ENCODE measurements at places on chromosomes 5 and 9. TPM values are rescaled to one million over a fixed set of nuclear protein-coding genes. Genes with fewer than 3 reads are reported as not detected.
A peak's percentile ranks its signal among the peaks of the same experiment; 100 is the strongest.

Gene TMOD1
- 10.1 TPM for total RNA-seq

Gene PCDHGA9
- total RNA-seq = 1.8 TPM

Gene NXNL2
- total RNA-seq = 0.31 TPM

Gene FGF1
- total RNA-seq = not detected

Gene SNCAIP
- total RNA-seq = 13.7 TPM

Gene C5orf46
- total RNA-seq = not detected

Gene EXOSC3
- total RNA-seq = 61.8 TPM

Gene SLC6A19
- 2.6 TPM for total RNA-seq

Gene WNK2
- total RNA-seq = 345 TPM

Gene TRIP13
- 11.9 TPM for total RNA-seq

Gene PCDH12
- not detected for total RNA-seq

GRCh38 chr5:94761786-94762185 lies 143.3 kb downstream of the SLF1 start:
- H3K4me1 ChIP-seq = peaks cover 2% of the 10 kb centered on the region
- no peaks in the 10 kb centered on the region for H3K27me3 ChIP-seq
- H3K4me3 ChIP-seq = no peak overlapping the region
- H3K36me3 ChIP-seq = no peaks in the 10 kb centered on the region
- no peak for DNase-seq

DNA sequence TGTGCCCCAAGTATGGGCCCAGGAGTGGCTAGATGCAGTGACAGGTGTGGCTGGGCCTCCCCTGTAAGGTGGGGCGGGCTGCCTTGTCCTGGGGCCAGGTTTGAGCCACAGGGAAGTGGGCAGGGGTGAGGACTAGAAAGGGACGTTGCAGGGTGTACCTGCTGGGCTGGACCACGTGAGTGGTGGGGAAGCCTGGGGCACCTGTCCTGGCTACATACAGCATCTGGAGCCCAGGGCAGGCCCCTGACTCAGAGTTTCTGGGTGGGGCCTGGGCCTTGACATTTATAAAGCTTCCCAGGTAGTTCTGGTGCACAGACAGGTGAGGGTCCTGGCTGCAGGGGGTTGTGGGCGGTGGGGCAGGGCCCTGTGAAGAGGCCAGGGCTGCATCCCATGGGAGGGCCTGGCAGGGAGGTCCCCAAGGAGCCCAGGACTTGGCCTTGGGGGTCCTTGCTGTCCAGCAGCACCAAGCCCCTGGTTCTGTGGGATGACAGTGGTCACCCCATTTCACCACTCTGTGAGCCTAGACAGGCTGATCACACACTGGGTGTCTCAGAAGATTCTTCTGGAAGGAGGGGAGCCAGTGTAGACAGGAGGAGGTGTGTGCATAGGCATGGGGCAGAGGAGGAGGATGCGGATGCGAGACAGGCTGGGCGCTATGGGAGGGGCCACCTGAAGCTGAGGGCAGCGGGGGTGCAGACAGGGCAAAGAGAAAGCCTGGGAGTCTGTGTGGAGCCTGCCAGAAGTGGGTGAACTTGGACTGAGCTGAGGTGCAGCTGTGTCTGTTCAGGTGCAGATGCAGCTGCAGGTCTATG lies 94.0 kb downstream of the PHF2 start:
- H3K27ac ChIP-seq = no peak overlapping the region
- peaks cover 8% of the 10 kb centered on the region for H3K36me3 ChIP-seq
- DNase-seq = peak; percentile 5
- no peaks in the 10 kb centered on the region for H3K27me3 ChIP-seq
- H3K4me1 ChIP-seq = no peaks in the 10 kb centered on the region

GRCh38 chr5:43046474-43046873 lies 6.4 kb upstream of the ANXA2R start:
- no peak overlapping the region for H3K27ac ChIP-seq
- H3K36me3 ChIP-seq = no peaks in the 10 kb centered on the region
- H3K27me3 ChIP-seq = peaks cover 49% of the 10 kb centered on the region
- no peak overlapping the region for H3K4me3 ChIP-seq
- DNase-seq = no peak
- peaks cover 2% of the 10 kb centered on the region for H3K4me1 ChIP-seq

DNA sequence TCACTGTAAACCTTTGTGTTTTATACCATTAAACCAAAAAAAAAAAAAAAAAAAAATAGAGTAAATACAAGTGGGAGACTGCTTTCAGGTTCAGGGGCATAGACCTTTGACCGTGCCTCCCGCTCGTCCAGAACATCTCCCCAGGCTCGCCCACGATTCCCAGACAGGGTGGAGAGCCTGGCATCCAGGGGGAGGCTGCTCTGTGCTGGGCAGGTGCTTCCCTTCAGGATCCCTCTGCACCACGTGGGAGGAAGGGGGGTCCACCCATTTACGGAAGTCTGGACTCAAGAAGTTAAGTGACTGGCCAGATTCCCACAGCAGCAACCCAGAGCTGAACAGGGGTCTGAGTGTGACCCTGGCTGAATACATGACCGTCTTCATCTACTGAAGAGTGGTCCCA lies 125.4 kb upstream of the LMX1B start:
- H3K4me1 ChIP-seq = no peaks in the 10 kb centered on the region
- H3K4me3 ChIP-seq = no peak overlapping the region
- no peaks in the 10 kb centered on the region for H3K27me3 ChIP-seq
- DNase-seq = no peak
- no peaks in the 10 kb centered on the region for H3K36me3 ChIP-seq
- no peak overlapping the region for H3K27ac ChIP-seq

DNA sequence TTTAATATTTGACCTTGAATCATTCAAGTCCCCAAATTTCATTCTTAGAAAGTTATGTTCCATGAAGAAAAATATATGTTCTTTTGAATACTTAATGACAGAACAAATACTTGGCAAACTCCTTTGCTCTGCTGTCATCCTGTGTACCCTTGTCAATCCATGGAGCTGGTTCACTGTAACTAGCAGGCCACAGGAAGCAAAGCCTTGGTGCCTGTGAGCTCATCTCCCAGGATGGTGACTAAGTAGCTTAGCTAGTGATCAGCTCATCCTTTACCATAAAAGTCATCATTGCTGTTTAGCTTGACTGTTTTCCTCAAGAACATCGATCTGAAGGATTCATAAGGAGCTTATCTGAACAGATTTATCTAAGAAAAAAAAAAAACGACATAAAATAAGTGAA lies 65.4 kb downstream of the WDR41 start:
- no peak overlapping the region for H3K4me3 ChIP-seq
- no peak overlapping the region for H3K27ac ChIP-seq
- H3K4me1 ChIP-seq = peaks cover 8% of the 10 kb centered on the region
- DNase-seq = no peak
- peaks cover 7% of the 10 kb centered on the region for H3K36me3 ChIP-seq

- no peaks in the 10 kb centered on the region for H3K36me3 ChIP-seq
- peaks cover 11% of the 10 kb centered on the region for H3K4me1 ChIP-seq
- H3K27me3 ChIP-seq = no peaks in the 10 kb centered on the region
- no peak overlapping the region for H3K27ac ChIP-seq
- DNase-seq = no peak
Measured at GRCh38 chr5:36664766-36665165, 58.4 kb downstream of the SLC1A3 start.

DNA sequence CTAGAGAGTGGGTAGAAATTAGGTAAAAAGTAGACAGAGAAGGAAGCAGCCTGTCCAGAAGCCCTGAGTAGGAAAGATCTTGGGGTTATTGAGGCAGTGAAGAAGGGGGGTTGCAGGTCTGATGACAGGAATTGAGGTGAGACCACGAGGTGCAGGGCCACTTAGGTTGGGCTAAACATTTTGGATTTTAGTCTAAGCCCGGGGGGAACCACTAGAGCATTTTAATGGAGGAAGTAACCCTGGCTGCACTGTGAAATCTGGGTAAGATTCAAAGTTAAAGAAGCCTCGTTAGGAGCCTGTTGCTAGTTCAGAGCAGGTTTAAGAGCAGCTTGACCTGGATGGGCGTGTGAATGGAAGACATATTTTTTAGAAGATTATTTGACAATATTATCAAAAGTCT lies 38.3 kb downstream of the MAP3K1 start:
- no peak overlapping the region for H3K27ac ChIP-seq
- H3K4me1 ChIP-seq = peaks cover 5% of the 10 kb centered on the region
- H3K36me3 ChIP-seq = no peaks in the 10 kb centered on the region
- H3K27me3 ChIP-seq = no peaks in the 10 kb centered on the region

GRCh38 chr5:75335952-75336614 lies 937 bp upstream of the HMGCR start:
- no peaks in the 10 kb centered on the region for H3K36me3 ChIP-seq
- no peak overlapping the region for H3K4me3 ChIP-seq
- H3K27ac ChIP-seq = no peak overlapping the region
- no peaks in the 10 kb centered on the region for H3K27me3 ChIP-seq
- DNase-seq = no peak

GRCh38 chr9:38047301-38048251 lies 21.5 kb downstream of the SHB start:
- H3K27ac ChIP-seq = peak overlapping the region; percentile 97
- H3K4me1 ChIP-seq = peaks cover 57% of the 10 kb centered on the region
- H3K36me3 ChIP-seq = peaks cover 5% of the 10 kb centered on the region
- H3K27me3 ChIP-seq = no peaks in the 10 kb centered on the region

DNA sequence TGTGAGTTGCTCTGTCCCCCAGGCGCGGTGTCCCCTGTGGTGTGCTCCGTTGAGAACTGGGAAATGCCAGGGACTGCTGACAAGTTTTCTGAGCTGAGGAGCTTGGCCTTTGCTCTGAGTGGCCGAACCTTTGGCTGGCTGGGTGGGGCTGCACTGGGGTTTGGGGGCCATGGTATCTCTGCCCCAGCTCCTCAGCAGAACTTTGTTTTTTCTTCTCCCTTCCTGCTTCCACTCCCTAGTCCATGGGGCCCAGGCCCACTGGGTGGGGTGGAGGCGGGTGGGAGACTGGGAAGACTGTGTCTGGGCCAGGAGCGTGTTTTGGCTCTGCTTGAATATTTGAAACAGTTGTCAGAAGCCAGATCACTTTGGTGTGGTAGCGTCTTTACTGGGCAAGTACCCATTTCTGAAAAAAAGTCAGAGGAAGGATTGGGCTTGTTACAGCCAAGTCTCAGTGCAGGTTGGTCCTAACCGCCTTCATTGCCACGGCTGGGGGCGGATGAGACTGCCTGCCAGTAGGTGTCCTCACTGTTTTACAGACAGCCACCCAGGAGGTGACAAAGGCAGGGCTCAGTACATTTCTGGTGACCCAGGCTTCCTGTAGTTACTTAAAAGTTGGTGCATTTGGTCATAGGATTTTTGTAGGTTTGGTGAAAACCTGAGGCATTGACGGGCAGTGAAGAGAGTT lies 92.7 kb downstream of the DAB2IP start:
- peaks cover 32% of the 10 kb centered on the region for H3K4me1 ChIP-seq
- DNase-seq = no peak
- no peak overlapping the region for H3K4me3 ChIP-seq
- no peaks in the 10 kb centered on the region for H3K36me3 ChIP-seq
- H3K27ac ChIP-seq = no peak overlapping the region

DNA sequence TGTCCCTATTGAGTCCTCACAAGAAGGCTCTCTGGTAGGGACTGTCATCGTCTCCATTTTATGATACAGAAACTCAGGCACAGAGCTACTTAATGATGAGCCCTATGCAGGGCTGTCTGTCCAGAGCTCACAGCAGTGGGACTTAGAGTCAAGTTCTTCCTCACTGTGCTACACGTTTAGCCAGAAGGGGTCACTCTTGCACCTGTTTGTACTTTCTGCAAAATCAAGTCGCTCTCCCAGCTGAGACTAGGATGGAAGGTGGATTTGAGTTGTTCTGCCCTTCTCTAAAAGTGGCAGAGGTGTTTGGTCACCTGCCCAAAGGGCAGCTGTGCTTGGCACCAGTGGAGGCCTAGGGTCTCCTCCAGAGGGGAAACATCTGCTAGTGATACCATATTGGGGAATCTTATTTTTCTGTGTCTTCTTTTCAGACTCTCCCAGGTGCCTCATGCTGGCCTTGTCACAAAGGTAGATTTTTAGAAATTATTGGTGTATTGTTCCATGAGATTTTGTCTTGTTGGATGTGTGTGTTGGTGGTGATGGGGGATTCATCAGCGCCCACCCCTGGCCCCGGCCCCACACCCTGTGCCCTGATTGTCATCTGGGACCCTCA lies 104.2 kb downstream of the PPARGC1B start:
- no peak overlapping the region for H3K27ac ChIP-seq
- peak; percentile 51 for DNase-seq
- H3K4me1 ChIP-seq = no peaks in the 10 kb centered on the region
- H3K4me3 ChIP-seq = no peak overlapping the region
- H3K36me3 ChIP-seq = no peaks in the 10 kb centered on the region
- peaks cover 3% of the 10 kb centered on the region for H3K27me3 ChIP-seq

DNA sequence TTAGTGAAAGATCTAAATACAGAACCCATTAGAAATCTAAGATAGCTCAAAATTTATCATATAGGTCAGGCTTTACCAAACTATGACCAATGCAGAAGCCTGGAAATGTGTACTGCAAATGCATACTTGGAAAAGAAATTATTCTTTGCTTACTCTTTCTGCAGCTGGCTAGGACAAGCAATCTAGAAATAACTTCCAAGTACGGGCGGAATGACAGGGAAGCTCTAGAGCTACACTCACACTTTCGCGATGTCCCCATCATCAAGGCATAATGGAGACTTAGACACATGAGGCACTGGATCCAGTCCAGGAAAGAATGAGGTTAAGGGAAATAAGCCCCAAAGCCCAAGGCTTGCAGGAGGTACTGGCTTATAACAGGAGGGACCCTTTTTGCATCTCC lies 22.4 kb upstream of the MAP1B start:
- no peak overlapping the region for H3K4me3 ChIP-seq
- peaks cover 4% of the 10 kb centered on the region for H3K27me3 ChIP-seq
- no peak for DNase-seq
- no peak overlapping the region for H3K27ac ChIP-seq
- H3K4me1 ChIP-seq = no peaks in the 10 kb centered on the region
